Muscle of arm (tissue), 14 donors: ENCODE measurements at places on chromosomes 2 and 18.

GRCh38 chr2:38245114-38245641, 131.9 kb downstream of the ATL2 start:
- DNase-seq, result no peak

DNA sequence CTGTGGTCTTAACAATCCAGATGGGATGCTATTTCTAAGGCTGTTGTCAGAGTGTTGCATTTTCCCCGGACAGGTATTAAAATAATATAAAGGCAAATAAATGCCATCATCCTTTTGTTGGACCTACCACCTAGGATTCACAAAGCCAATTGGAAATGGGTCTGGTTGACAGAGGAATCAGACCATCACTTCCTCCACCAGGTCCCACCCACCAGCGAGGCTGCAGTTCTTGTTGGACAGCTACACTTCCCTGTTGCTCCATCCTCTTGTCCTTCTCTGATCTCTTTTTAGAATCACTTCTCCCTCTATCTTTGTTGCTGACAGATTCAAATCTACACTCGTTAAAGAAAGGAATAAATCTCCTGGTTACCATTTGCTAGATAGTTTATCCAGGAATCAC, 1.1 kb downstream of the TMEM169 start:
- no peak for DNase-seq

DNA sequence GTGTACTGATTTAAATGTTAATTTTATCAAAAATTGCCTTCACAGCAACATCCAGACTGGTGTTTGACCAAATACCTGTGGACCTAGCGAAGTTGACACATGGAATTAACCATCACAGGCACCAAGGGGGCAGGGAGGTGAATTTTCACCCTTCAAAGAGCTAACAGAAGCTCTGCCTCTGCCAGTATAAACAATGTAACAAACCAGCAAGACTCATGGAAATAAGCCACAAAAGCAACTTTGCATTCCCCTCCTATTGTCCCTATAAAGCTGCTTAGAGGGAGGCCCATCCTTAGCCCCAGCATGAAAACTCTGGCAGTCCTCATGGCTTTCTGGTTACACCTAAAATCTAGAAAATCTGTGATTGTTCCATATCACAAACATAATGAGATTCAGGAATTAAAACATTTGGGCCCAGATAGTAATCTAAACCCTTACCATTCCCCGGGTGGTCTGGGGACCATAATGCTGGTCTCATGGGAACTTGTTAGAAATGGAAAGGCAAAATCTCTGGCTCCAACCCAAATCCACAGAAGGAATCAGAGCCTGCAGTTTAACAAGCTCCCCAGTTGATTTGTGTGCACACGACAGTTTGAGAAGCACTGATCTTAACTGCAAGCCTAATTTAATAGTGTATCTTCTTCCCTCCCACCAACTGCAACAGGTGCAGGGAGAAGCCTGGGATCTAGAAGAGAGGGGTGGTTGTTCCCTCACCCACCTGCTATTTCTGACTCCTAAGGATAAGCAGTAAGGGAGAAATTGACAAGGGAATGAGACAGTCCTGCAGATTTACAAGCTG, 23.1 kb downstream of the SERPINB11 start:
- DNase-seq, result no peak

- DNase-seq, result no peak
Observed at GRCh38 chr2:79580175-79580574, 67.3 kb downstream of the CTNNA2 start.
